ENCODE measurements at places on chromosomes 13 and 19.
A peak's percentile ranks its signal among the peaks of the same experiment; 100 is the strongest.

DNA sequence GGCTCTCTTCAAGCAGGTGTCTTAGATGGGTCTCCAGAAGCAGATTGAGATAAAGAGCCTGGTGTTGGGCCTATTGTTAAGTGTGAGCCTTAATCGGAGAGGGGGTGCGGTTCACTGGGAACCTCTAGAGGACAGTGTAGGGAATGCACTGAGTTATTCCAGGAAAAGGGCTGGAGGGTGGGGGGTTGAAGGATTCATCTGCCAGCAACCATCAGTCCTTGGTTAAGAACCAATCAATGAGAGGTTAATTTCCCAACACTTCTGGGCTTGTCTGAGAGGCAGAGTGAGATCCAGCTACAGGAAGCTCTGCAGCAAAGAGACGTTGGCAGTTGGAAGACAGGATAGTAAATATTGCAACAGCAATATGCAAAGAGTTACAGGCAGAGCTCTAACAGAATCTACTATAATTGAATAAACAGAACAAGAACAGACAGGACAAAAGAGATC lies 28.7 kb downstream of the CYP4F2 start:
- peak; percentile 15 for DNase-seq

- no peak for DNase-seq
These were observed 21.0 kb upstream of the SPRY2 start for GRCh38 chr13:80361883-80362327.

DNA sequence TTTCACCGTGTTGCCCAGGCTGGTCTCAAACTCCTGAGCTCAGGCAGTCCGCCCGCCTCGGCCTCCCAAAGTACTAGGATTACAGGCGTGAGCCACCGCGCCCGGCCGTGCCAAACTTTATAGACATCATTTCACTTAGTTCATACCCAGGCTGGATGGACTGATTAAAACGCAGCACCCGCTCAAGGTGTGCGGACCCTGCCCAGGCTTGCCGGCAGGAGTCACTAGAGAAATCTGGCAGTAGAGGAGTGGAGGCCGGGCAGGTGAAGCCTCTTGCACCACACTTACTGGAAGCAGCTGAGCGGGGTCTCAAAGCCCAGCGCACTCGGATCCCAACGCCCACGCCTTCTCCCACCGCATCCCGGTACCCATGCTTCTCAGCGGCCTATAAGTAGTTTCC lies 11.4 kb downstream of the PTGIR start:
- no peak for DNase-seq

- no peak for DNase-seq
These were observed 7.5 kb upstream of the GPR183 start for GRCh38 chr13:99314640-99315176.

DNA sequence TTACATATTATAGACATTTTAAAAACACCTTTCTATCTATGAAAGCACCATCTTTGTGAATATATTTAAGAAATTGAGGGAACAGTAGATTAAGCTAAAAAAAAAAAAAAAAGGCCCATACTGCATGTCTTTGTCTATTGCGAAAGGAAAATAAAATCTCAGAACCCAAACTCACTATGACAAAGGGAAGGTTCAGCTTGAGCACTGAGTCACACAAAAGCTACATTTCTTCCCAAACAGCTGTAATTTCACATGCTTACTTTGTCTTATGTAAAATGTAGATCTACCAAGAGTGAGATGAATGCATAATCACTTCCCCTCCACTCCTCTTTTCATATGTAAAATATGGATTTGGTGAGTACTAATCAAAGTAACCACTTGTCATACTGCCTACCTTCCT lies 640.1 kb upstream of the KLF12 start:
- DNase-seq, result no peak

- no peak for DNase-seq
These were observed 100.4 kb downstream of the RFC3 start for GRCh38 chr13:33918199-33918932.

GRCh38 chr13:99278200-99278599 lies 20.0 kb upstream of the GPR18 start:
- no peak for DNase-seq

- DNase-seq, result no peak
These were observed 28.9 kb upstream of the PABPC3 start for GRCh38 chr13:25067064-25067463.

DNA sequence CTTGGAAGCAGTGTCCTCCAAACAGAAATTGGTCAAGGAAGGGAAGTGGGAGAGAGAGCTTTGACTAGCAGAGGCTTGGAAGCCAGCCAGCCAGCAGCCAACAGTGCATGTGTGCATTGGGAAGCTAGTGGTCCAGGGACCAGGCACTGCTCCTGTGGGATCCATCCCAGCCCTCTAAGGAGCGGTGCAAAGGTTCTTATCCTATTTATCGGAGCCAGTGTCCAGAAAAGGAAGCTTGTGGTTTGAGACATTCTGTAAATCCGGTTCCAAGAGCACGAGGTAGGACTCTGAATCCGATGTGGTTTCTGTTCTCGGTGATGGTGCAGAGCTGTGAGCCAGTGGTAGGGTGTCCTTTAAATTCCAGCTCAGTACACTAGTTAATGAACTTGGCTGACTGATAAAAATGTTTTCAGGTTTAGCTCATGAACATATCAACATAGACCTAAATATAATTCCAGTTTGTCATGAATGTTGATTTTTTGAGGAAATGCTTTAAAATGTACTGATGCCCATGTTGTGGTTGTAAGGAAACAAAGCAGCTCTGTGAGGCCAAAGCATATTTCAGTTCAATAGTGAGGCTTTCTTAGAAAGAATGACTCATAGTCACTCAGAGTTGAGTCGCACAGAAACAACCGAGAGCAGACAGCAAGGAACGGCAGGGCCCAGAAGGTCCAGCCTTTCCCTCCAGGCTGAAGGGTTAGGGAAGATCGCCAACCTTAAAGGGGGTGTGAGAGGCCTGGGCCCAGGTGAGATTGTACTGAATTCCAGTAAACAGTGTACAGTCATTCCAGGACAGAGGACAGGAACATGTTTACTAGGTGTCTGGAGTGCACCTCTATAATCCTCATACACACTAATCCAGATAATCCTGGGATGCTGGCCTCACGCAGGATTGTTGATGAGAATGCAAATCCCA lies 21.5 kb upstream of the GARRE1 start:
- no peak for DNase-seq

GRCh38 chr19:17778251-17778967 lies 16.5 kb upstream of the B3GNT3 start:
- DNase-seq, result no peak

GRCh38 chr13:78587395-78587794 lies 16.0 kb downstream of the POU4F1 start:
- no peak for DNase-seq

DNA sequence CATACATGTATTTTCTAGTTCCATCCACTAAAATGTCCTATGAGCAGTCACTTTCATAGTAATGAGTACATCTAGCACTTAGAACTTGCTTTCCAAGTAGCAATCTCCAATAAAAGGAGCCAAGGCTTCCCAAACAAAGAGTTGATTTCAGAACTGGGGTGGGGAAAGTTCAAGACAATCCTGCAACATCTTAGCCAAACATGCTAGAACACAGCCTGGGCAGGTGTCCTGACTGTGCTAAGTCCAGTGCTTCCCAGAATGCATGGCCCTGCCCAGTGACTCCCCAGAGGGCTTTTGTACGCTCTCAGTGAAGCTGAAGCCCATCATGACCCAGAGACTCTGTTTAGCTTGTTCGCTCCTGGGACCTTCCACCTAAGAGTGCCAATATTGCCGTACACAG lies 106.7 kb upstream of the UBAC2 start:
- DNase-seq, result no peak

- no peak for DNase-seq
These were observed 5.4 kb upstream of the PRKACA start for GRCh38 chr19:14122924-14123323.

DNA sequence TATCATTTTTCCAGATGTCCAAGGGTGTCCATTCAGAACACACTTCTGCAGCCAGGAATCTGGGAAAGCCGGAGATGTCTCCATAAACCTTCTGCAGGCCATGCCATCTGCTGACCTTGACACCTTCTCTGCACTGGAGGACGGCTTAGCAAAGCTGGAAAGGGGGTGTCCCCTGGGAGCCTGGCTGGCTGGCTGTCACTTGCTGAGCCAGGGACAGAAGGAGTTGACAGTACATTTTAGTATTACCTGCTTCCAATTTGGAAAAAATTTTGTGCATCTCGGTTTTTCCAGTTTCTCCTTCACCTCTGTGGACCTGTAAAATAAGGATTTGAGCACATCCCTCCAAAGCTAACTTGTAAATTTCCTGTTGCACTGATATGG lies 8.1 kb upstream of the CHST8 start:
- DNase-seq, result no peak

DNA sequence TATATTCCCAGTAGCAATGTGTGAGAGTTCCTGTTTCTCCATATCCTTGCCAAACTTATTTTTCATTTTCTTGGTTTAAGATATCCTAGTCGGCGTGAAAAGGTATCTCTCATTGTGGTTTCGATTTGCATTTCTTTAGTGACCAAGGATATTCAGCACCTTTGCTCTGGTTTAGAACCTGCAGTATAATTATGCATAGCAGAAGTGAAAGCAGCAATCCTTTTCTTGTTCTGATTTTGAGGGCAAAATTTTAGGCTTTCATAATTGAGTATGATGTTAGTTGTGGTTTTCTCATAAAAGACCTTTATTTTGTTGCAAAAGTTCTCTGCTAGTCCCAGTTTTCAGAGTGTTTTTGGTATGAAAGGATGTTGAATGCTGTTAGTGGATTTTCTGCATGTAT lies 491.0 kb downstream of the FGF9 start:
- DNase-seq, result no peak

- DNase-seq, result no peak
These were observed 21.1 kb upstream of the NDUFS7 start for GRCh38 chr19:1362387-1363257.

DNA sequence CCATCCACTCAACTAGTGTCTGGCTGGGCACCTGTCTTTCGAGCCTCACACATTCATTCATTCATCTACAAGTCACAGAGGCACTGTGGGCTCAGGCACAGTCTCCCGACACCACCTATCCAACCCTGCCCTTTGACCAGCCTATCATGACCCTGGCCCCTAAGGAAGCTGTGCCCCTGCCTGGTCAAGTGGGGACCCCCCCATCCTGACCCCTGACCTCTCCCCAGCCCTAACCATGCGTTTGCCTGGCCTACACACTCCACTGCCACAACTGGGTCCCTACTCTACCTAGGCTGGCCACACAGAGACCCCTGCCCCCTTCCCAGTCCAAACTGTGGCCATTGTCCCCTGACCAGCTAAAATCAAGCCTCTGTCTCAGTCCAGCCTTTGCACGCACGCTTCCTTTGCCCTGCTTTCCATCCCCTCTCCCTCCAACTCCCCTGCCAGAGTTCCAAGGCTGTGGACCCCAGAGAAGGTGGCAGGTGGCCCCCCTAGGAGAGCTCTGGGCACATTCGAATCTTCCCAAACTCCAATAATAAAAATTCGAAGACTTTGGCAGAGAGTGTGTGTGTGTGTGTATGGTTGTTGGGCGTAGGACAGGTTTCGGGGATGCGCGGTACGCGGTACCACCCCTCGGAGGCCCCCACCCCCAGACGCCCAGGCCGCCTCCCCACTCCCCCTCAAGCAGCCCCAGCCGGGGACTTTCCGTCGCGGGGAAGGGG lies 404 bp upstream of the IL27RA start:
- no peak for DNase-seq

DNA sequence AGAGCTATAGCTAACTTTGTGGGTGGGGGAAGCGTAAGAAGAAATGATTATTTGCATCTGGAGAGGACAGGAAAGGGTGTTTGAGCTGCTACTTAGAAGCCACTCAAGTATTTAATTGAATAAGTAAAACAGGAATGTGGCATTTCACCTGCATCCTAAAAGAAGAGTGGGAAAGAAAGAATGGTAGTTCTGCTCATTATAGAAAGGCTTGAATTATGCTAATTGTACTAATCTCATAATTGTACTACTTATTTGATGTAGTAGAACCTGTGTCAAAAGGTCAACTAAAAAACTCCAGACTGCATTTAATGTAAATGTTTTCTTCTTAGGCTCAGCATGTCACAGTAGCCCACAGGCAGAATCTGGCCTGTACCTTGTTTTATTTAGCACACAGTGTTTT lies 113.6 kb downstream of the RNF17 start:
- no peak for DNase-seq

GRCh38 chr13:27023385-27024073 lies 148.1 kb downstream of the USP12 start:
- DNase-seq, result no peak

DNA sequence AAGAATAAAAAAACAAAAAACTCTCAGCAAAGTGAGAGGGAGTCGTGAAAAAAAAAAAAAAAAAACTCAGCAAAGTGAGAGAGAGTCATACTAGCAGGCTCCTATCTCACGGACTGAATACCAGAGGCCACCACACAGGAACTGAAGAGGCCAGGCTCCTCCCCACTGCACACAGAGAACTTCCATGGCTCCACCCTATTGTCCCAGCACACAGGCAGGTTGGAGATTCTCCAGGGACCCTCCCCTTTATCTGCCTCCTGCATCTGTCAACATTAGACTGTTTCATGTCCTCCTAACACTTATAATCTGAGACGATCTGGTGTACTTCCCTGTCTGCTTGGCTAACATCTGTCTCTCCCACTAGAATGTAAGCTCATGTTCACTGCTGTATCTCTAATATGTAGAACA lies 37.0 kb upstream of the FARP1 start:
- no peak for DNase-seq

DNA sequence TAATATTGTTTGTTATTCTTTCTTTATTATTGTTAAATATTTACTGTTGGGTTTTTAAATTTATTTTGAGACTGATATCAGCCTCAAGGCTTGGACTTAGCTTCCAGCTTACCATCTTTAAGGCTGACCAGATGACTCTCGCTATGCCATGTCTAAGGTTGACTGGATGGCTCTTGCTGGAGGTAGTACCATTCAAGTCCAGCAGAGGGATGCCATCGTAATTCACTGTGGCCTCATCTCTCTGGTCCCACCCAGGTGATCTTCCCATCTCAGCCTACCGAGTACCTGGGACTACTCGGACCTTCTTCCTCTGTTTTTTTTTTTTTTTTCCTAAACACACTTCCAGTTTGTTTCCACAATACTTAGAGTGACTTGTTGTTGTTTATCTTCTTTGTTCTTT lies 41.7 kb upstream of the ZNF91 start:
- no peak for DNase-seq

DNA sequence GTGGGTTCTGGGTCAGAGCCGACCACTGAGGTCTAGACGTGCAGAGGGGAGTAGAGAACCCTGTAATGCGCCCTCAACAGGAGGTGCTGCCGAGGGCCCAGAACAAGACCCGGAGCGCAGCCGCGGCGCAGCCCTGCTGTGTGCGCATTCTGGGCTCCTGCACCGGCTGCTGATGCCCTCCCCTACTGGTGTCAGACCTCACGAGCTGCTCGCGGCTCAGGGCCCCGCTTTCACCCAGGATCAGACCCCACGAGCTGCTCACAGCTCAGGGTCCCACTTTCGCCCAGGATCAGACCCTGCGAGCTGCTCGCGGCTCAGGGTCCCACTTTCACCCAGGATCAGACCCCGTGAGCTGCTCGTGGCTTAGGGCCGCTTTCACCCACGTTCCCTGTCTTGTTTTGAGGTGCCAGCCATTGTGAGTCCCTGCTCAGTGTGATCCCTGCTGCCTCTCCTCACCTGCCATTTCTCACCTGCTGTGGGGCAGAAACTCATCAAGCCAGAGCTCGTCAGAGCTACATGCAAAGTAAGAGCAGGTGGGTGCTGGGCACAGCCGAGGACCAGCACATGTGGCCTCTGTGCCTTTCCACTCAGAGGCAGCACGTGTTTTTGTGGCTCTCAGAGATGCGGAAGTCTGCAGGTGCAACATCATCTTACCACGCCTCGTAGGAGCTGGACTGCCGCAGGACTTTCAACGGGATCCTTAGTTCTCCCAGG lies 47.0 kb upstream of the C13orf46 start:
- no peak for DNase-seq

Measured in stimulated activated CD8-positive, alpha-beta memory T cell treated with anti-CD3 and anti-CD28 coated beads, Interleukin-7, amount 100 ng/mL, for 1 hour (primary cell).